Placental epithelial cell (primary cell): ENCODE measurements at places on chromosomes 5 and 9. TPM values are rescaled to one million over a fixed set of nuclear protein-coding genes. Genes with fewer than 3 reads are reported as not detected.

Gene SGCD
- total RNA-seq: under 0.01 and 0.11 TPM in 2 replicates

Gene CCIN
- total RNA-seq: 3.7 and 3.9 TPM in 2 replicates

Gene PRKACG
- not detected in 2 replicates for total RNA-seq

Gene OBP2B
- not detected in 2 replicates for total RNA-seq

Gene TEX48
- total RNA-seq: not detected in 2 replicates
